ENCODE measurements at places on chromosomes 2 and 18.

DNA sequence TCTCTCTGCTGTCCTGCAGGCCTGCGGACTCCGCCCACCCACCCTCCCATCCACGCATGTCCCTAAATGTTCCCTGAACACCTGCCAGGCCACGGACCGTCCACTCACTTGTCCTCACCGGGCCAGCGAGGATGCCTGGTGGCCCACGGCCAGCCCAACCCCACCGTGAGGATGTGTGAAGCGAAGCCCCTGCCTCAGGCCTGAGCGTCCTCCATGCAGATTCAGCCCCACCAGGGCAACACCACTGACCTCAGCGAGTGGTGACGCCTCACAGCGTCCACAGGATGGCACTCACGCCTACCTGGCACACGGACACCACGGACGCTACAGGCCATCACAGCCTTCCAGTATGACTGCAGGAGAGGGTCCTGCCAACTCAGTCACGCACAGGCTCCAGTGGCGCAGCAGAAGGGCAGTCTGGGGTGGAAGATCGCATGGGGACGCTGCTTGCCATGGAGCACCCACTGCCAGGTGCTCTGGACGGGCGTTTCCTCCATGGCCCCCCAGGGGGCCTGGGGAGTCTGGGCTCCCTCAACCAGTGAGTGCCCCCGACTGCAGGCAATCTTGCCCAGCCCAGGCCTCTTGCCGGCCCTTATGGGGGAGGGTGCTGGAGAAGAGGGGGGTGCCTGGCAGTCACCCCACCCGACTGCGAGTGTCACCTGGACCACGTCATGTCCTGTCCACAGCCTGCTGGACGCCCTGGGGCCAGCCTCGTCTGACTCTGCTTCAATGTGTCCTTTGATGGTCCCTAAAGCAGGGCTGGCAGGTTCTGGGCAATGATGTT lies 25.4 kb downstream of the HDAC4 start:
- no peak for DNase-seq

DNA sequence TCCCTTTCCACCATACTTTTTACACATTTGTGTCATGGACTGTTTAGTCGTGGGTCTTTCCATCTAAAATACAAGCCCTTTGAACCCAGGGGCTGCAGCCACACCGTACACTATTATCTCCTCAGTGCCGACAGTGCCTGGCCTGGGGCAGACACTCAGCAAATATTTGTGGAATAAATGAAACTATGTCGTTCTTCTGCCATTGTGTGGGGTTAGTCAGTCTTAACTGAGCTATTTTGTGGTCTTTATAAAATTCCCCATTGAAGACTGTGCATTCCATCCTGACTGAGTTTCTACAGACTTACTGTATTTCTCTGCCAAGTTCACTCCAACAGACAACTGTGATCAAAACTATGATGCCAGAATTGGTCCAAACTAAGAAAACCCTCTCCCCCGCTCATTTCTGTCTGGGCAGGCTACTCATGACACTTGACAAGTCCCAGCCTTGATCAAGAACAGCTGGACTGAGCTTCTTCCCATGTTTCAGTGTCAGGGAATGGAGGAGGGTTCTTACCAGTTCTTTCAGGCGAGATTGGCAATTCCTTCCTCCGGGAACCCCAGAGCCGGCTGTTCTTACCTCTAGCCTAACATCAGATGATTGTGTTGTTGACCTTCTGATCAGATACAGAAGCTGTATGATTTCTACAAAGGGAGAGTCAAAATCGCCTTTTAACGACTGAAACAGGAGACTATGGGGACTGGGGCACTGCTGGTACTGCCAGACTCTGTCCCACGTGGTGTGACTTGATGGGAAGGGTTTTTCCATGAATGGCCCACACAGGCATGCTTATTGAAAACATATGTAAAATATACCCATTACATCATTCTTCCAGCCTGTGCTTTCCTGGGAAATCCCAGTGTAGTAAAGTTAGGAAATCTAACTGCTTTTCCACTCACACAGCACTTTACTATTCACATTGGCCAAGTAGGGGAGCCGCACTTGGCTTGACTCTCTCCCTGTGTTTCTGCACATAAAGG lies 77.4 kb upstream of the NPAS2 start:
- no peak for DNase-seq

DNA sequence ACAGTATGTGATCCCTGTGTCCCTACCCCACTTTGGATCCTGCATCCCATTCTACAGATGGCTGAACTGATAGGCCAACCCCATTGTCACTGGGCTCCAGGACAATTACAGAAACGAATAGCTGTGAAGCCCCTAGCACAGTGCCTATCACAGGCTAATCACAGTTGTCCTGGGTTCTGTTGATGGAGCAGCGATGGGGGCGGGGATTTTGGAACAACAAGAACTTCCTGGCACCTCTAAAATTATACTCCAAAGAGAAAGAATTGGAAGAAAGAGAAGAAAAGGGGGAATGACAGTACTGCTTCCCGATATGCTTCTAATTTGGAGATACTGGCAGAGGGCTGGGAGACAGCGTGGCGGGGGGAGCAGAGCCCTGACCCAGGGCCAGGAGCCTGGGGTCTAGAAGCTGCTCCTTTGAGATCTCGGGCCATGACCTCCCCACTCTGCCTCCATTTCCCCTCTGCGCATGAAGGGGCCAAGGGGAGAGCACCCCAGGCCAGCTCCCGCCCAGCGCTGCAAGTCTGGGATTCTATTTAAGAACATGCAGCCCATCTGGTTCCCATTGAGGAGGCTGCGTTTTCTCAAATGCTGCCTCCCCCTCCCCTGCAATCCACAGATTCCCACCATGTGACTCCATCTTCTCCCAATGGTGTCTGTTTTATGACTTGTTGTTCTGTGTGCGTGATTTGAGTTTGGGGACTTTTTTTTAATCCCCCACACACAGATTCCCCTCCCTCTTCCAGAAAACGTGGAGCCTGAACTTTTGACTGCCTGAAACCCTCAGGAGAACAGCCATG lies 202.7 kb downstream of the CYP26B1 start:
- no peak for DNase-seq

GRCh38 chr2:84972932-84973331 lies 2.0 kb downstream of the KCMF1 start:
- DNase-seq: no peak

DNA sequence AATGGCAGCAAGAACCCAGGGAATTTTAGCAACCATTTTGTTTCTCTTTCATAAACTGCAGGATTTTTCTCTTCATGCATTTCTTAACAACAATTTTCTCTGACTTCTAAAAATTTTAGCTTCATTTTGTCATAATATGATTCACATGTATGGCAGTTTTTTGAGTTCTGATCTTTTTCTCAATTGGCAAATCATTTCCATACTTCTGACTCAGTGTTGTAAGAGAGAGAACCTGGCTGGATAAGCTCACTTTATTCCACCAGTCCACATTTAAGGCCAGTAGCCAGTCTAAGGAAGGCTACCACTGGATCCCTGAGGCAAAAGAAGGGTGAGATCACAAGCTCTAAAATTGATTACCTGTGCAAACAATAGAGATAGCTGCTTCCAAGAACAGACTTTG lies 42.8 kb upstream of the COL3A1 start:
- no peak for DNase-seq

DNA sequence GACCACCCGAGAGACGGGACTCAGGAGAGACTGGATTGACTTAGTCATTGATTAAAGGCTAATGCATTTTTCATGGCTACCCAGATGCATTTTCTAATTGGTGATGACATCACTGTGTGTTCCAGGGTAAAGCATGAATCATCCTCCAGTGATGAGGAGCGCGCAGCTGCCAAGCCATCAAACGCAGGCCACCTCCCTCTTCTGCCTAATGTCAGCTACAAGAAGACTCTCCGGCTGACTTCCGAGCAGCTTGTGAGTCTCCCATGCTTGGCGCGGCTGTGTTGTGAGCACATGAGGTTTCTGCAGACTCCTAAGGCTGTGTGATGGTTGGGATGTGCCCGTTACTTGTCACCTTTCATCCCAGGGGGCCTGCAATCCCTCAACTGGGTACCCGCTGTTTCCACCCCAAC lies 56.4 kb downstream of the LPIN1 start:
- peak; percentile 50 for DNase-seq

DNA sequence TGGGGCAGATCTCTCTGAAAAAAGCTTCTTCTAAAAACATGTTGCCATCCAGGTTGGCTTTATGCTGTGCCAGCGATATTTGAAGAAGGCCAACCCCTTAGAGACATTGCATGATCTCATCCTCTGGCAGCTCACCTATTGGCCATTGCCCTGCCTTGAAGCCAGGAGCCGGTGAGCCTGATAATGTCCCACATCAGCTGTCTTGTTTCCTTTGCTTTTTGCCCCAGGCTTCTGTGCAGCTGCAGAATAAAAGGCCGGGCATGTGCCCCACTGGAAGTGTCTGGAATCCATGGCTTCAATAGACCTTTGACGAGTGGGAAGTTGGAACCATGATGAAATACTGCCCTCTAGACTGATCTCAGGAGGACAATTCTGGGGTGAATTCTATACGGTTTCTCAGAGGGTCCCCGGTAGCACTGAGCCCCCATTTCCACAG lies 523.5 kb upstream of the ZEB2 start:
- peak; percentile 13 for DNase-seq

- DNase-seq: no peak
Observed at GRCh38 chr2:6914828-6915227, 2.4 kb upstream of the RNF144A start.

- DNase-seq: no peak
Observed at GRCh38 chr18:76707534-76707933, 114.8 kb upstream of the ZNF236 start.

- DNase-seq: no peak
Observed at GRCh38 chr2:205800224-205800623, 117.9 kb downstream of the NRP2 start.

- DNase-seq: peak; percentile 1
Observed at GRCh38 chr2:128637481-128638155, 318.9 kb upstream of the HS6ST1 start.

DNA sequence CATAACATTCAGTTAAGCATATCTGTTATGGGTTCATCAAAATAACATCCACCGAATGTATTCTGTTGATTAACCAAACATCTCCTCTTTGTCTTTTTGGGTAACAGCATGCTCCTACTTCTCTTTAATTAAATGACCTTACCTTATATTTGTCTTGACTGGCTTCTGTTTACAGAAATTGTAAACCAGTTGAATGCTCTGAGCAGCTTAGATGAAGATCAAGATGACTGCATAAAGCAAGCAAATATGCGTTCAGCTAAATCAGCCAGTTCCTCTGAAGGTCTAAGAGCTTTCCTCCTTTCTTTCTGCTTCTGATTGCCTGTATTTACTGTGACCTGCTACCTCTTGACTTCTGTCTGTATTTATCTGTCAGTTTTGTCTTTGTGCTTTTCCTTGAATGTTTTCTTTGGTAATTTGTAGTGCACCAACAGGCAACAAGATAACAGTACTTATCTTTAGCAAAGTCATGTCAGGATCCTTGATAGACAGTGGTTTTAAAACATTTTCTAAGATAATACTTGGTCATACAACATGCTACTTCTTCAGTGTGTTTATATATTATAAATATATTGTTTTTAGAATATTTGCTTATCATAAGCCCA lies 152.8 kb downstream of the EHBP1 start:
- DNase-seq: no peak

DNA sequence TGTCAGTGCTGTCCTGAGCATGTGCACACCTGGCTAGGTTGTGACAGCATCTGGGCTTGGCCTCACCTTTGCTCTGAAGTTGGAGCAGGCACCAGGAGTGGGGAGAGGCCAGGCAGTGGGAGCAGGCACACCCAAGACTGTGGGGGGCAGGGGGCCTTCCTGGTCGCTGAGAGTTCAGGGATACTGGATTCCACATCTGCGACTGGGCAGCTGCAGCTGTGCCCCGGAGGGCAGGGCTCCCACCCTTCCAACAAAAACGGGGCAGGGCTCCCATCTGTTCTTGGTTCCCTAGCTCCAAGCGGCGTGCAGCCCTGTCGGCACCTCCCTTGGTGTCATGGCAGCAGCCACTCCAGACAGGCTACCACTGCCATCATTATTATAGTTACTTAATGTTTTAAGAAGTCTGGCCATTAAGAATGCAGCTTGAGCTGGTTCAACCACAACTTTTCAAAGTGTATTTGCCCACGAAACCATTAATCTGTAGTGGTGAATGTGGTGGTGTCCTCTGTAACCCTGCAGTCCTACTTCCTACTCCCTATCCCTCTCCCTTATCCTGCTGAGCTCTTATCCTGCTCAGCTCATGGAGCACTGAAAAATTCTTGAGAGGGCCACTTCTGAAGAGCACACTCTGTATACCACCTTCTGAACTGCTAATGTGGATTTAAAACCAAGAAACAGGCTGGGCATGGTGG lies 48.0 kb upstream of the RAB1A start:
- no peak for DNase-seq

GRCh38 chr2:223586261-223586660 lies 15.9 kb downstream of the SCG2 start:
- no peak for DNase-seq

DNA sequence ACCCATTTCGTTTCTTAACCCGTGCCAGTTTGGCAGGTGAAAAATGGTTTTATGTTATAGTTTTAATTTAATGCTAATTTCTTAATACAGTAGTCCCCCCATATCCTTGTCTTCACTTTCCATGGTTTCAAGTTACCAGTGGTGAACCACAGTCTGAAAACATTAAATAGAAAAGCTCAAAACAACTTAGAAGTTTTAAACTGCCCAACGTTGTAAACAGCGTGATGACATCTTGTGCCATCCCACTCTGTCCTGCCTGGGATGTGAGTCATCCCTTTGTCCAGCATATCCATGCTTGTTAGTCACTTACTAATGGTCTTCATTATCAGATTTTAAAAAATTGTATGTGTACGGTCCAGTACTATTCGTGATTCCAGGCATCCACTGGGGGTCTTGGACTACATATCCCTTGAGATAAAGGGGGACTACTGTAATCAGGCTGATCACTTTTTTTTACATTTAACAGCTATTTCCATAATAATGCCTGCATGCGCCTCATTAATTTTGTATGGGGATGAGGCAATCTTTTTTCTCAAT lies 31.9 kb downstream of the SLC66A3 start:
- no peak for DNase-seq

GRCh38 chr2:19232312-19232711 lies 126.1 kb downstream of the OSR1 start:
- DNase-seq: no peak

GRCh38 chr2:89851583-89851905 lies 1160.1 kb downstream of the RPIA start:
- DNase-seq: no peak

GRCh38 chr2:182349268-182349667 lies 77.6 kb downstream of the PDE1A start:
- DNase-seq: no peak

DNA sequence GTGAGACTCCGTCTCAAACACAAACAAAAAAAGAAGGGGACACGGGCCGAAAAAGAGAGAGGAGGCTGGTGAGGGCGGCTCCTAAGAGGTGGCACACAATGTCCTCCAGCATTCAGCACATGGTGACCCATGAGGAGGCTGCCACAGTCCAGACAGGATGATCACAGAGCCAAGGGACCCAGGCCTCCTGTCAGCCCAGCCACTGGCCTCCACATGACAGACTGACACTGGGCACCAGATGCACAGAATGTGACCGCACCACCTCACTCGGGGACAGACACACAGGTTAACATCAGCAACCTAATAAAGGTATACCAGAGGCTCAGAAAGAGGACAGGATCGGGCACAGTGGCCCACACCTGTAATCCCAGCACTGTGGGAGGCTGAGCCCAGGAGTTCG lies 21.0 kb downstream of the PASK start:
- DNase-seq: no peak

Data from head of caudate nucleus (tissue), 42 donors.